ENCODE measurements at places on chromosomes 4 and X.

GRCh38 chrX:13579661-13580060 lies 10.3 kb downstream of the EGFL6 start:
- no peak for DNase-seq

GRCh38 chr4:137532869-137533236 lies 559 bp upstream of the PCDH18 start:
- DNase-seq, result no peak

DNA sequence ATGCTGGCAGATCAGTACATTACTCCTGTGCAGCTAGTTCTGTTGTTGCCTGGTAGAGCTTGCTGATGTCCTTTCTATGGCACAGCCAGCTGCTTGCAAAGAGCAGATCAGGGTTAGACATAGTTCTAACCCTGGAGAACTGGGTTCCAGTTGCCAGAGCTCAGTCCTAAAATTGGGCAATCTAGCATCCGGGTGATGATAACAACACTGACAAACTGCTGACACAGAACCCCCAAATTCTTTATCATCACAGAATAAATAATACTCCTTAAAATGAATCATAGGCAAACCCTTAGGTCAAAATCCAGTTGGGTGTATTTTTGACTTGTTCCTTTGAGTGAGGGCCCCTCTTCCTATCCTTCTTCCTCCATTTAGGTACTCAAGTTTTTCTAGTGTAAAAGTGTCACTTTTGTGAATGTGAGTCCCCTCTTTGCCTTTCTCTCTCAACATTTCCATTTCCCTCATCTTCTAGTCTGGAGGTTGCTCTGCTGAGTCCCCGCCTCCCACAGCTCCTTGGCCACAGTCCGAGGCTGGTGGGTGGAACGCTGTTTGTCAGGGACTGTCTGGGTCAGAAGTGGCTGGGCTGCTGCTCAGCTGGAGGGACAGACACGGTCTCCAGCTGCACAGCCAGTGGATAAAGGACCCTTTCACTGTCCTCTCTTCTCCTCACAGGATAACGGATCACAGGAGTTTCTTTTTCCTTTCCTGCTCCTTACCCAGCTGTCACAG lies 93.6 kb upstream of the RASGEF1B start:
- DNase-seq, result no peak

DNA sequence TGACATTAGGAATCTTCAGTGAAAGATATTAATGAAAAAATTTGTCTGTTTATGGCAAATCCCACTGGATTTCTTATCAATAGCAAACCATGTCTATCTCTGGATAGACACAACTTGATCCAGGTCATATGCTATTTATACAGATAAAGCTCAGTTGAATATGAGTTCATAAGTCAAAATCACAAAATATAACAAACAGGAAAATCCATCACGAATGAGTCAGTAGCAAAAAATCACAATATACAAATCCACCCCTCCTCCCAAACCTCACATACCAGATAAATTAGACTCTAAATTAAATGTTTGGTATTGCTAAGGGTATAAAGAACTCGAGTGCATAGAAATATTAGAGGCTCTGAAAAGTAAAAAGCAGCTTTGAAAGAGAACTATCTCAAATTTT lies 420.5 kb downstream of the TLL1 start:
- no peak for DNase-seq

GRCh38 chr4:165096776-165097175 lies 15.9 kb downstream of the TMEM192 start:
- no peak for DNase-seq

DNA sequence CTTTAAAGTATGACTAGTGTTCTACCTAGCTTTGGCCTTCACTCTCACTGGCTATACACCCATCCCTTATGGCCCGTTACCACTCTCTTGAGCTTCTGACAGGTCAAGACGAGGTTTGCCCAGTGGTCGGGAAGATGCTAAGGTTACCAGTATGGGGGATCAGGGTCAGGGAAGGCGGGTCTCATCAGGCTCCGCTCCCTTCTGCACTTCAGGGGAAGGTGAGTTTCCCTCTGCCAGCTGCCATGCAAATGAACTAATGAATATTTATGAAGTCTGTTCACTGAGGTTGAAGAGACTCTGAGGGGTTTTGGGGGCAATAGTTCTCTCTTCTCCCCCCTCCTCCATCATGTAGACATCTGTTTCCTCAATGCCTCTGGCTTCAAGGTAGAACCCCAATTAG lies 6.6 kb downstream of the EFNB1 start:
- DNase-seq, result no peak

DNA sequence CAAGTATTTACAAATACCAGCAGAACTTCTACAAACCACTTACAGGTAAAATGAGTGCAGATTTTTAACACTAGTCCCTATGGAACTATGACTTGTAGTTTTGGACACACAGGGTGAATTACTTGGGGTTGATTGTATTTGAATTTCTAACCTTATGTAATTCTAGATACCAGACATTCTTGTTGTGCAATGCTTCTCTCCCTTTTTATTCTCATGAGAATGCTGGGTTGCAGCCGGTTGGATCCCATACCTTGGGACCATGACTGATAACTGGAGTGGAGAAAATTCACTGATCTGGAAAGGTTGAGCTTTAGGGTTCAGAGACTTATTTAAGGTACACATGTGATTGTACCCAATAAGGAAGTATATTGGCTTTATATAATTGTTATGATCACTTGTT lies 8.8 kb downstream of the TET2 start:
- DNase-seq, result no peak

DNA sequence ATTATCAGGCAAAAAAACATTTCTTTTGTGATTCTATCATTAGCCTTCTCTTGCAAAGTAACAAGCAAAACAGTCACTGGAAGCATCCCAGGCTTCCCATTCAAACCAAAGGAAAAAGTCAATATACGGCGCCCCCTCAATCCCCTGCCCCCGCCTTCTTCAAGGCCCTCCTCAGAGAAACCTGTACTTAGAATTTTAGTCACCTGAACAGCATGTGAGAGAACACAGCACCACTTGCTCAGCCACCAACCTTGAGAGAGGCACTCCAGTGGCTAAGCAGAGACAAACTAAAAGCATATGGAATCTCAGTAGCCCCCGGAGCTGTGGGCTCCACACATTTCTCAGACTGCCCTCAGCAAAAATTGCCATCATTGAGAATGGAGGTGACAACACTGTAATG lies 25.2 kb downstream of the LEF1 start:
- DNase-seq, result no peak

- peak; percentile 90 for DNase-seq
These were observed 9.8 kb downstream of the EREG start for GRCh38 chr4:74374561-74375327.

GRCh38 chr4:1770791-1771231 lies 22.3 kb upstream of the FGFR3 start:
- DNase-seq, result no peak

GRCh38 chr4:33739884-33740632 lies 2504.3 kb downstream of the ARAP2 start:
- no peak for DNase-seq

DNA sequence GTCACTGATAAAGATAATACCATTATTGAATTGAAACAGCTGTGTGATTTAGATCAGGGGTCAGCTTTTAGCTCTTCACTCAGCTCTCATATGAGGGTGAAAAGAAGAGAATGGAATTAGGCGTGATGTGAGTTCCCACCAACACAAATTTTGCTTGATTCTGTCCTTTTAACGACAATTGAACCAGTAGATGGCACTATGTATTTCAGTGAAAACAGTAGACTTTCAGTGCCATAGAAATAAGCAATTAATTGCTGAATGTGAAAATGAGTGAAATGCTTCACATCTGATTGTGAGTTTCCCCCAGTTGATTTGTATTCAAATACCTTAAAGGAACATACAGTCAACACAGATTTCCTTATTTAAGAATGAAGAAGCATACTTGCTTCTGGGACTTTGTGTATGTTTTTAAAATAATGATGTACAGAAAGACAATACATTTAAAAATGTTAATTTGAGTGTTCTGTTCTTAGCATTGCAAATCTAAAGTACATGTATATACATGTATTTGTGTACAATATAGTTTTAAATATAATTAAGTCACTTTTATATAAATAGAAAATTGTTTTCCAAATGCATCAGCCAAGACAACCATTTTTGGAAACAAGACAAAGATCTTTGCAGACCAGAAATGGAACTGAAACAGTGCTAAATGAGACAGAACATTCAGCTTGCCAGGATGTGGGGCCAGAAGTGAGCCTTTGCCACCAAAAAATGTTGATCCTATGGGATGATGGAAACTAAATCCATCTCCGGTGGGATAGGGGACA lies 178.8 kb downstream of the SNCA start:
- no peak for DNase-seq

DNA sequence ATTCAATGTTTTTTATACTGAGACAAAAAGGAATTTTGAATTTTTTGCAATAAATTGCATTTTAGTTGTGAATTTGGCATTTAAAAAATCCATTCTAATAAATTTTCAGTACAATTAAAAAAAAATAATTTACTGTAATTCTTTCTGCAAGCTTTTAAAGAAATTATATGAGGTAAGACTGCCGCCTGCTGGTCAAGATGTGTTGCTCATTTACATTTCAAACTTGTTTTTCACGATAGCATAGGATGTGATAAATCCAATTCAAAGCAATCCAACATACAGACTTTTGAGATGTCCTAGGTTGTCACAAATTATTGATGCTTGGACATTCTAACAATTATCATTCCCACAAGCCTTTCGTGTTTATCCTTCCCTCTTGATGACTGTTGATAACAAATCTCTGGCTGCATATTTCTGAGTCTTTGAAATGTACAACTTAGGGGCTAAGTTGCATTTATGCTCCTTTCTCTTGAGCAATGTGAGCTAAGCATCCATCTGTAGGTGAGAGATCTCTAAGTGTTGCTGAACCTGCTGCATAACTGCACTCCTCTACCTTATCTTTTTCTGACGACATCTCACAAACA lies 21.7 kb upstream of the MFAP3L start:
- peak; percentile 12 for DNase-seq

- DNase-seq, result no peak
These were observed 220.4 kb downstream of the MAML3 start for GRCh38 chr4:139933541-139933940.

- DNase-seq, result no peak
These were observed 1.1 kb upstream of the HELT start for GRCh38 chr4:185016946-185017758.

- DNase-seq, result no peak
These were observed 21.8 kb upstream of the AREG start for GRCh38 chr4:74423104-74423503.

DNA sequence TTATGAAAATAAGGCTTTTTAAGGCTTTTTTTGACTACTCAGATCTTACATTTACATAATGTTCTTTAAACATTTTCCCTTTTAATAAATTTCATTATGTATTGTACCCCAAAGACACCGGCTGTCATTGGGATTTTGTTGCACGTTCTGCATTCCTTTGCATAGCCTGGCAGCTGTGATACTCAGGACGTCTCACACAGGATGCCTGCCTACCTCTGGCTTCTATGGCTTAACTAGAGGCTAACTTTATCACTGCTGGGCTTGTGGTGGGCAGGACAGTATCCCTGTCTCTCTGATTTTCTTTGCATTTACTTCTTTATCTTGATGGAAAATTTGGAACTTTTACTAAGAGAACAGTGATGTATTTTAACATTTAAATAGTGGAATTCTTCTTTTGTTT lies 147.8 kb downstream of the BMPR1B start:
- no peak for DNase-seq

DNA sequence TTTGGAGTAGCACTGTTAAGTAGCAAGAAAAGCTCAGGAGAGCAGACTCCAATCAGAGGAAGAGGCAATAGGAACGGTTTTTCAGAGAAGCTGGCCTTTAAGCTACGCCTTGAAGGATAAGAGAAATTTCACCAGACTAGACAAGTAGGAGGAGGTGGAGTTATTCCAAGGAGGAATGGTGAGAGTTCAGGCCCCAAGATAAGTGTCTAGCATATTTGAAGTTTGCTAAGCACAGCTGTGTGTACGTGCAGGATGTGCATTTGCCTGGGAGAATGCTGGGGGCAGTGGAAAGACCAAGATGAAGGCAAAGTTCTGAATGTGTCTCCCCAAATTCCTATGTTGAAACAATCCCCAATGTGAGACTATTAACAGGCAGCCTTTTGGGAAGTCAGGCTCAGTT lies 91.6 kb downstream of the SOWAHB start:
- DNase-seq, result no peak

GRCh38 chrX:28851871-28852270 lies 264.6 kb downstream of the IL1RAPL1 start:
- no peak for DNase-seq

Measured in HS-27A (cell line).